Effector memory CD8-positive, alpha-beta T cell (primary cell): ENCODE measurements at places on chromosomes 2 and 18.

- no peak overlapping the region for H3K27ac ChIP-seq
- H3K4me1 ChIP-seq, result no peaks in the 10 kb centered on the region
- H3K27me3 ChIP-seq, result no peaks in the 10 kb centered on the region
- no peaks in the 10 kb centered on the region for H3K36me3 ChIP-seq
- DNase-seq, result no peak
Observed at GRCh38 chr2:5433855-5434254, 258.3 kb upstream of the SOX11 start.

GRCh38 chr2:169667583-169667982, 26.6 kb downstream of the CFAP210 start:
- H3K36me3 ChIP-seq, result no peaks in the 10 kb centered on the region
- DNase-seq, result no peak
- H3K27me3 ChIP-seq, result no peaks in the 10 kb centered on the region
- no peak overlapping the region for H3K27ac ChIP-seq
- no peaks in the 10 kb centered on the region for H3K4me1 ChIP-seq
- no peak overlapping the region for H3K4me3 ChIP-seq

- H3K4me3 ChIP-seq, result no peak overlapping the region
- no peaks in the 10 kb centered on the region for H3K27me3 ChIP-seq
- H3K36me3 ChIP-seq, result peaks cover 26% of the 10 kb centered on the region
- H3K4me1 ChIP-seq, result peaks cover 39% of the 10 kb centered on the region
- no peak overlapping the region for H3K27ac ChIP-seq
Observed at GRCh38 chr2:200966770-200967169, 3.3 kb upstream of the ORC2 start.

DNA sequence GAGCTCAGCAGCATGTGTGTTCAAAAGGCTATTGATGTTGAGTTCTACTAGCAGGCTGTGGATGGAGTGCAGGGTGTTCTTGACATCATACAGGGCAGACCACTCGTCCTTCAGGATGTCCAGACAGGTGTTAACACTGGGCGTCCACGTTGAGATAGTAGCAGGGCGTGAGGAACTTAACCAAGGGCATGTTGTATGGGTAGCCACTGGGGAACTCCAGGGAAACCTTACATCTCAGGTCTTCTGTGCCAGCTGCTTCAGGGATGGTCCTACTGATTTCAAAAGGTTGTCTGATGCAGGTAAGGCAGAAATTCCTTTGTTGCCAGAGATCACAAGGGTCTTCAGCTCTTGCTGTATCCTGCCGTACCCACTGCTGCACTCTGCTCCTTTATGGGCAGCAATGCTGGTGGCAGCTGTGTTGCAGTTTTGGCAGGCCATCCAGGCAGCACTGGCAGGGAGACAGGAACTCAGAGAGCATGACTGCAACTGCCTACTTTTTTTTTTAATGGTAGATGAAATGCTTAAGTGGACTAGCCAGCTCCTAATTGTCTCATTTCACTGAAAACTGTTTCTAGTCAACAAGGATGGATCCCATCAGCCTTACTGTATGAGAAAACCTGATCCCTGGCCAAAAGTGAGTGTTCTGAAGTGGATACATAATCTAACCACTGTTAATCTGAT, 32.4 kb upstream of the RBBP8 start:
- no peak for DNase-seq
- H3K36me3 ChIP-seq, result no peaks in the 10 kb centered on the region
- H3K4me1 ChIP-seq, result no peaks in the 10 kb centered on the region
- no peaks in the 10 kb centered on the region for H3K27me3 ChIP-seq

- H3K4me1 ChIP-seq, result no peaks in the 10 kb centered on the region
- H3K27ac ChIP-seq, result no peak overlapping the region
- no peaks in the 10 kb centered on the region for H3K36me3 ChIP-seq
- H3K27me3 ChIP-seq, result peaks cover 19% of the 10 kb centered on the region
- DNase-seq, result no peak
Observed at GRCh38 chr2:26455037-26455669, 22.8 kb downstream of the OTOF start.

DNA sequence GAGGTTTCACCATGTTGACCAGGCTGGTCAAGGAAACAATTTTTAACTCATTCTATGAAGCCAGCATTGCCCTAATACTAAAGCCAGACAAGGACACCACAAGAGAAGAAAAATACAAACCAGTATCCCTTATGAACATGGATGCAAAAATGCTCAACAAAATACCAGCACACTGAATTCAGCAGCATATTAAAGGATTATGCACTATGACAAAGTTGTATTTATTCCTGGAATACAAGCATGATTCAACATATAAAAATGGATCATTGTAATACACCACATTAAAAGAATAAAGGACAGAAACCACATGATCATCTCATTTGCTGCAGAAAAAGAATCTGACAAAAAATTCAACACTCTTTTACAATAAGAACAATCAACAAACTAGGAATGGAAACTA, 138.7 kb downstream of the RAB3GAP1 start:
- no peaks in the 10 kb centered on the region for H3K27me3 ChIP-seq
- no peaks in the 10 kb centered on the region for H3K4me1 ChIP-seq
- no peak overlapping the region for H3K27ac ChIP-seq
- H3K36me3 ChIP-seq, result no peaks in the 10 kb centered on the region
- no peak for DNase-seq

GRCh38 chr2:36338827-36339145, 16.8 kb upstream of the CRIM1 start:
- H3K36me3 ChIP-seq, result no peaks in the 10 kb centered on the region
- peaks cover under 1% of the 10 kb centered on the region for H3K4me1 ChIP-seq
- DNase-seq, result no peak
- H3K4me3 ChIP-seq, result no peak overlapping the region
- no peak overlapping the region for H3K27ac ChIP-seq

- no peak overlapping the region for H3K27ac ChIP-seq
- no peak for DNase-seq
- peaks cover 50% of the 10 kb centered on the region for H3K27me3 ChIP-seq
- no peaks in the 10 kb centered on the region for H3K4me1 ChIP-seq
- no peaks in the 10 kb centered on the region for H3K36me3 ChIP-seq
- H3K4me3 ChIP-seq, result no peak overlapping the region
Observed at GRCh38 chr2:15817748-15818147, 122.6 kb upstream of the MYCN start.

DNA sequence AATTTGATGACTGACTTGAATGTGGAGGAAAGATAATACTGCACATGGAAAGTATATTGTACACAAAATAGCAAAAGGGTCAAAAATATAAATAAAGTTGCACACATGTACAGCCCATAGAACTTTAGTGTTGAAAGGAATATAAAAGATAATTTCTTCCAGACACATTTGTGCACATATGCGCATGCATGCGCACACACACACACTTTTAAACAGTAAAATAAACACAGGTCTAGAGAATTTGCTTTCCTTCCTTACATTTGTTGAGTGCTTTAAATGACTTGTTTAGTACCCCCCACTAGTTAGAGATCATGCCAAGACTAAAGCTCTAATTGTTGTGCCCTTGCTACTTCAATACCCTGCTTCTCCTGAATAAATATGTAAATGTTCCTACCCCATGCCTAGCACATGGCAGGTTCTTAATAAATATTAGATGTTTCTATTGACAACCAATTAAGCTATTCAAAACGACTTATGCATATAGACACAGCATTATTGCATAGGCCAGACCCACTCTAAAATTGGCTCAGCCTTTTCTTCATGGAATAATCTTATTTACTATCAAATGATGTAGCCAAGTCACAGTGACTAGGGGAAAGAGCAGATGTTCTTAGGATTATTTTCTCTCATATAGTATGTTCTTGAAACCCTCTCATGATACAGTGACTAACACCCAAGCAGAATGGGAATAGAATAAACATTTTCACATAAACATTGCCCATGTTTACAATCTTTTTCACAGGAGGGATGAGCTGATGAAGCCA, 165.5 kb upstream of the ACVR2A start:
- H3K4me3 ChIP-seq, result no peak overlapping the region
- H3K4me1 ChIP-seq, result no peaks in the 10 kb centered on the region
- no peak overlapping the region for H3K27ac ChIP-seq
- no peaks in the 10 kb centered on the region for H3K27me3 ChIP-seq

DNA sequence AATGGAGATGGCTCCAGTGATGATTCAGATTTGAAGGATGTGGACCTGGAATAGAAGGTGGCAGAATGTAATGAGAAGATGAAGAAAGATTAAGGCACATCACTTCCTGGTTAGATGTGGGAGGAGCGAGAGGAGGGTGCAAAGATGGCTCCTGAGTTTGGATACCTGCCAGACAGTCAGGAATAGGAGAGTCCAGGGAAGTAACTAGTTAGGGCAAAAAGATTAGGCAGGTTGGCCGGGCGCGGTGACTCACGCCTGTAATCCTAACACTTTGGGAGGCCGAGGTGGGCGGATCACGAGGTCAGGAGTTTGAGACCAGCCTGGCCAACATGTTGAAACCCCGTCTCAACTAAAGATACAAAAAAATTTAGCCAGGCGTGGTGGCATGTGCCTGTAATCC, 5.6 kb downstream of the C2orf74 start:
- no peaks in the 10 kb centered on the region for H3K4me1 ChIP-seq
- H3K36me3 ChIP-seq, result peaks cover 25% of the 10 kb centered on the region
- no peak for DNase-seq
- H3K27ac ChIP-seq, result peak overlapping the region; percentile 5

DNA sequence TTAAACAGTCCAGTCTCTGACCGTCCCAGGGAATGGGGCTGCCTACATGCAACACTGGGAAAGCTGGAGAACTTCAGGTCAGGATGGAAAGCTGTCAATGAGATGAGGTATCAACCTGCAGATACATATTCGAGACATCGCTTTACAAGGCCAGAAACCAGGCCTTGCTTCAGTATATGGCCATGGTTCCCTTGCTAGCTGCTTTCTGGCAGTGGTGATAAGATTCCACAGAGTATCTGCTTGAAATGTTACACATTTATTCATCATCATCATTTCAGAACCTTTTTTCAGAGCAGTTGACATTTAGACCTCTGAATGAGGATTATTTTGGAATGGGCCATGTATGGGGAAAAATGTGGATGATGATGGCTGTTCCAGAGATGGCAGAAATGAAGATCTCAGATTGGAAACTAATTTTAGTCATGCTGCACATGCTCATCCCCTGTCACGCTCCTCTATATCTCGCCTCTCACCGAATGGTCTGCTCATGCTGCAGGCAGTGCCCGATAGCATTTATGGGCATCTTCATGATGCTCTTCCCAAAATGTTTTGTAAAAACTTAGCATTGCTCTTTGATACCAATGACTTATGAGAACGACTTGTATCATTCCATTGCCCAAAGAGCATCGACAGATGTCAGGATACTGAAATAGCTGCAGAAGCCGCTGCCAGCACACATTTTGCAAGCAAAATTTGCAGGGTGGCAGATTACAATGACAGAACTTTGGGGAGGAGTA, 14.0 kb upstream of the BMP10 start:
- H3K4me3 ChIP-seq, result no peak overlapping the region
- no peaks in the 10 kb centered on the region for H3K36me3 ChIP-seq
- no peak for DNase-seq

DNA sequence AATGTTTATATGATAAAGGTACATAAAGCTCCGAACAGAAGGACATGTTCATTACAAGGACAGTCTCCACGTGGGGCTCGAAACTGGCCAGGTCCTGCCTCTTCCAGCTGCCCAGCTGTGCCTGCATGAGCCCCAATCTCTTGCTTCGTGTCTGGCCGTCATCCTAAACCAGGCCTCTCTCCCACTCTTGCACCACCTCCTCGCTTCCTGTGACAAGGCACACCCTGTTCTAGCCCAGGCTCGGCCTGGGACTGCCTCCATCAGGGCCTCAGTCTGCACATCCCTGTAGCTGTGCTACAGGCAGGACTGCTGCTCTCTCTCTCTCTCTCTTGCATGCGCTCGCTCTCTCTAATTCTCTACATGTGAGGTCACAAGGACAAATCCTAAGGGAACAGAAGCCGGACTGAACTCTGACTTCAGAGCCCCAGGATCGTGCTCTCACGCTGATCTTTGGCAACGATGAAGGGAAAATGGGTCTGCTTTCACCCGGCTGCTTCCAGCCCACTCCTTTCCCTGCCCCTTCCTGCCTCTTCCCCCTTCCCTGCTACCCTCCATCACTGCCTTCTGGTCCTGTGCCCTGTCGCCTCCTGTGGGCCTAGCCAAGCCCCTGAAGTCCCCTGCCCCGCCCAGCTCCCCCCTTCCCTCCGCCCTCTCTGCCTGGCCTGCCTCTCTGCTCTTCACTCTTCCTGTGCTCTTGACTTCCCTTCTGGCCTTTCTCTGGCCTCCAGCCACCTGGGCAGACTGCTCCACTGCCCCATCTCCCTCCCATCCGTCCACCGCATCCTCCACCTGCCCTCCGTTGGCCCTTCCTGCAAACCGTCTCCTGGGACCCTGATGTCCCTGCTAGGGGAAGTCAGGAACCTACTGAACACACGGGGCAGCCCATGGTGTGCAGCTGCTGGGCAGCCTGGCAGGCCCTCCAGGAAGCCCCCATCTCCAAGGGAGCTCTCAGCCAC, 7.8 kb upstream of the GPR55 start:
- H3K4me1 ChIP-seq, result peaks cover 32% of the 10 kb centered on the region
- DNase-seq, result no peak
- H3K27me3 ChIP-seq, result no peaks in the 10 kb centered on the region
- peaks cover 7% of the 10 kb centered on the region for H3K36me3 ChIP-seq
- peak overlapping the region; percentile 30 for H3K4me3 ChIP-seq
- no peak overlapping the region for H3K27ac ChIP-seq

- no peaks in the 10 kb centered on the region for H3K27me3 ChIP-seq
- H3K4me3 ChIP-seq, result no peak overlapping the region
- H3K36me3 ChIP-seq, result no peaks in the 10 kb centered on the region
Observed at GRCh38 chr18:69257861-69258458, 142.7 kb upstream of the DOK6 start.

DNA sequence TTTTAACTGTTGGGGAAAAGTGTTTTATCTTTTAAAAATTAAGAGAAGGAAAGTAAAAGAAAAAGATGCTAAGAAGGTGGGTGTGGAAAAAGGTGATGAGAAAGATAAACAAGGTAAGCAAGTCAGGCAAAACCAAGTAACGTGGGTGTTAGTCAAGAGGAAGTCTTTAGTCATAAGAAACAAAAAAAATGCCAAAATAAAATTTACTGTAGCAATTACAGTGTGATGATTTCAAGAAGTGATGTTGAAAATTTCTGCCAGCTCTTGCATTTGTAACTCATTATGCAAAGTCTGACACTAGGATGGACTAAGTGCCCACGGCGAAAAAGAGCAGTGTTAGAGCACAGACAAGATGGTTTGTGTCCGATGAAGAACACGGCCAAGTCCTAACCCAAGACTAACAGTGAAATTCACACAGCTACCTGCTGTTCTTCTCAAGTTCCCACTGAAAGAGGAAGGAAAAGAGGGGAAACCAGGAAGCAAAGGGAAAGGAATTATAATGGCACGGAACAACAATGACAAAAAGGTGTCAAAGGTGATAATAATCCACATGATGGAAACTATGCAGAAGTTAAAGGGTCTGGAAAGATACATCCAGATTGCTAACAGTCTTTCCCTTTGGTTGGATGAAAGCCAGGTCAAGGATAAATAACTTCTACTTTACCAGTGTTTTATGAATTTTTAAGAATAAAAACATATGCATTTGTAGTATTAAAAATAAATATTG, 34.1 kb downstream of the NOL10 start:
- peaks cover 23% of the 10 kb centered on the region for H3K4me1 ChIP-seq
- H3K27me3 ChIP-seq, result no peaks in the 10 kb centered on the region
- H3K4me3 ChIP-seq, result no peak overlapping the region
- peaks cover 74% of the 10 kb centered on the region for H3K36me3 ChIP-seq

- DNase-seq, result no peak
- H3K27ac ChIP-seq, result no peak overlapping the region
- H3K27me3 ChIP-seq, result peaks cover 10% of the 10 kb centered on the region
- no peaks in the 10 kb centered on the region for H3K36me3 ChIP-seq
- no peak overlapping the region for H3K4me3 ChIP-seq
- H3K4me1 ChIP-seq, result no peaks in the 10 kb centered on the region
Observed at GRCh38 chr2:156099382-156099781, 233.1 kb downstream of the NR4A2 start.
